H1 (cell line): ENCODE measurements at places on chromosomes 12 and 14. TPM values are rescaled to one million over a fixed set of nuclear protein-coding genes. Genes with fewer than 3 reads are reported as not detected.

KLRK1 gene
- not detected in 2 replicates for total RNA-seq

CYP46A1 gene
- total RNA-seq: 0.71 and 1.3 TPM in 2 replicates

HSPB8 gene
- total RNA-seq: 11.7 TPM in 2 replicates

RIPK3 gene
- 0.39 and 0.55 TPM in 2 replicates for total RNA-seq

TMPRSS12 gene
- total RNA-seq: not detected in 2 replicates

HOTAIR gene
- total RNA-seq: not detected in 2 replicates

MMP19 gene
- total RNA-seq: 2.6 and 2.7 TPM in 2 replicates

TUBA1A gene
- 283 and 290 TPM in 2 replicates for total RNA-seq

OR6C2 gene
- total RNA-seq: not detected in 2 replicates

CDCA4 gene
- total RNA-seq: 48.6 and 49.9 TPM in 2 replicates

RASSF3 gene
- 57.3 and 64.3 TPM in 2 replicates for total RNA-seq

KNTC1 gene
- 66.6 and 80.2 TPM in 2 replicates for total RNA-seq

CABP1 gene
- 7.4 and 8.5 TPM in 2 replicates for total RNA-seq

ARHGAP5 gene
- total RNA-seq: 77.3 and 78.2 TPM in 2 replicates

PRH1 gene
- 4.3 and 6.5 TPM in 2 replicates for total RNA-seq

CCDC92 gene
- 0.43 and 0.73 TPM in 2 replicates for total RNA-seq

PRICKLE1 gene
- 22.4 and 26.1 TPM in 2 replicates for total RNA-seq

KRT6C gene
- not detected in 2 replicates for total RNA-seq

TPPP2 gene
- 0.34 TPM in 1 of 2 replicates, not detected in the other for total RNA-seq

GUCY2C gene
- 2.5 and 3.2 TPM in 2 replicates for total RNA-seq

NKX2-1 gene
- not detected in 2 replicates for total RNA-seq

AMN gene
- total RNA-seq: 0.99 and 1.5 TPM in 2 replicates

DENND5B gene
- total RNA-seq: 16.2 and 20.2 TPM in 2 replicates

LRTM2 gene
- not detected in 2 replicates for total RNA-seq

NPFF gene
- 0.80 TPM in 1 of 2 replicates, not detected in the other for total RNA-seq

ATP5MC2 gene
- 401 and 408 TPM in 2 replicates for total RNA-seq

SSPN gene
- total RNA-seq: 0.86 and 0.98 TPM in 2 replicates

KRT4 gene
- total RNA-seq: not detected in 2 replicates

ZNF891 gene
- total RNA-seq: 3.1 TPM in 2 replicates

POP5 gene
- total RNA-seq: 54.7 and 59.7 TPM in 2 replicates

EFS gene
- 27.8 and 29.0 TPM in 2 replicates for total RNA-seq

TRIM9 gene
- total RNA-seq: 3.8 and 5.4 TPM in 2 replicates

RITA1 gene
- total RNA-seq: 25.8 and 26.4 TPM in 2 replicates

KRT85 gene
- not detected in 2 replicates for total RNA-seq

TAS2R19 gene
- 0.99 and 1.1 TPM in 2 replicates for total RNA-seq

ACSM4 gene
- not detected in 2 replicates for total RNA-seq

ZNF26 gene
- total RNA-seq: 7.6 and 8.4 TPM in 2 replicates

RPGRIP1 gene
- total RNA-seq: 0.63 and 0.65 TPM in 2 replicates

CDKL1 gene
- 1.6 and 2.2 TPM in 2 replicates for total RNA-seq

CRACR2A gene
- total RNA-seq: 3.0 and 3.2 TPM in 2 replicates
